ENCODE measurements at places on chromosomes 11 and 22.

- DNase-seq, result no peak
Observed at GRCh38 chr11:66011239-66011784, 496 bp upstream of the CST6 start.

DNA sequence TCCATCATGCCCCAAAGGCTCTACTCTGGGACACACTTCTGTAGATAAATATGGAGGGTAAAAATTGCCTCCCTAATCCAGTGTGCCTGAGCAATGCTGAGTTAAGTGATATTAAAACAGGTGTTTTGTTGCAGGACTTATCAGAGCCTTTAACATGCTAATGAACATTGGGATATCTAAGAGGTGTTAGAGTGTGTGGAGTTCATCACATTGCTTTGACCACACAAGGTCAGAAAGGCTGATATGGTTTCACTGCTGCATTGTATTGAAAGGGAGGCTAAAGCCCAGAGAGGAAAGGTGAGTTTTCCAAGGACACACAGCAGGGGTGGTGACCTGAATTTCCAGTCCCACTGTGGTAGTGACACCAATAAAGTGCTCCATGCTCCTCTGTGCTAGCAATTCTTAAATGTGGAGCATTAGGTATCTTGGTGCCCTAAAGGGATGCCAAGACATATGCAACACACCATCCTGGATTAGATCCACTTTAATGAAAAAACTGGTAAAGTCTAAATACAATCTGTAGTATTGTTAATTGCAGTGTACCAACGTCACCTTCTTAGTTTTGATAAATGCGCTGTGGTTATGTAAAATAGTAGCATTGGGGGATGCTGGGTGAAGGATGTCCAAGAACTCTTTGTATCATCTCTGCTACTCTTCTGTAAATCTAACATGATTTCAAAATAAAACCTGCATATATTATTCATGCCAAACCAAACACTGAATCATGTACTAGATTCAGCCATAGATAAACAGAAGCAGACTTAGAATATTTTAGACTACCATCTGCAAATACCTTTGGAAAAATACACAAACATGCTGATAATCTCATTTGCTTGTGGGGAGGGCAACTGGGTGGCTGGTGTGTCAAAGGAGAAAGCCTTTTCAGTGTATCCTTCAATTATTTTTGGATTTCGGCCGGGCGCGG is 45.8 kb downstream of the MIAT start:
- DNase-seq, result no peak

GRCh38 chr11:29184939-29185890 is 831.6 kb downstream of the KCNA4 start:
- DNase-seq, result no peak

DNA sequence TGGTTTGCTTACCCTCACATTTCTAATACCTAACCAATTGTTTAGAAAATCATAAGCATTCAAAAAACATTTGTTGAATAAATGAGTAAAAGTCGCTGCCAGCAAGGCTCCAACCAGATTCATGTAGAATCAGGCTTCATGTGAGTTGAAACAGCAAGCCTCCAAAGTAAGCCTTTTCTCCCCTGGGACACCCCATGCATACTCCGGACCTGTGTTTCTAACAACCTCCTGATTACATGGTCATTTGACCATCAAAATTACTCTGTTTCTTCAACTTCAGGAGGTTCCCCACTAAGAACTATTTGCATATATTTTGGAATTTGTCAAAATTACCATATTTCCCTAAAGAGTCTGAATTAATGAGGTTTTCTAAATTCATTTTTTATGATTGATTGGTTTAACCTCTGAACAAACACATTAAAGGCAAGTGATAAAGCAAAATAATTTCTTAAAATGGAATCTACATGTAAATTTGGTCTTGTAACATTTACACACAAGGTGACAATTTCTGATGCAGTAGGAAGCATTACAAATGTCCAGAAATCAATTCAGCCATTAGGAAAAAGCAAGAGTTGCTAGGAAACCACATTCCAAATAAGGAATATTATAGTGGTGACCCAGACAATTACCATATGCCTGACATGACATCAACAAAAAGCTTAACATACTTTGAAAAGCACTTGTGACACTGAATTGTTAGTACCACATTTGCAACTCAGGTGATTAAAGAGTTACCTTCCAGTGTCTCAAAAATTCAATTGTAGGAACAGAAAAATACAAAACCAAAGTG is 252.6 kb downstream of the GUCY1A2 start:
- no peak for DNase-seq

GRCh38 chr11:109552376-109552775 is 130.4 kb downstream of the C11orf87 start:
- no peak for DNase-seq

- no peak for DNase-seq
Observed at GRCh38 chr11:77215106-77215505, 86.4 kb downstream of the GDPD4 start.

DNA sequence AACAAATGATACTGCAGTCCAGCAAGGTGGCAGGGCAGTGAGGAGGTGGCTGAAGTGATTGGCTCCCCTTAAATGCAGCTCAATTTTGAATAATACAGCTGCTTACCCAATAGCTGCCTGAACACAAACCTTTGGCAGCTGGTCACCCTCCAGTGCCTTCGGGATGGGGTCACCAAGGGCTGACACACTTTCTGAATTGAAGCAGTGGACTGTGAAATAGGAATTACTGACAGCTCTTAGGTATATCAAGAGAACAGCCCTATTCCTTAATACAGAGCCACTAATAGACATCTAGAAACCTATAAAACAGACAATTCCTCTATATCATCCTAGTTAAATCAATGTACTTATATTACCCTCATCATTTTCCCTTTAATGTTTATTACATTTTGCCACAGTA is 474.2 kb upstream of the KIRREL3 start:
- DNase-seq, result no peak

- DNase-seq, result no peak
Observed at GRCh38 chr22:24379536-24379935, 47.9 kb upstream of the ADORA2A start.

DNA sequence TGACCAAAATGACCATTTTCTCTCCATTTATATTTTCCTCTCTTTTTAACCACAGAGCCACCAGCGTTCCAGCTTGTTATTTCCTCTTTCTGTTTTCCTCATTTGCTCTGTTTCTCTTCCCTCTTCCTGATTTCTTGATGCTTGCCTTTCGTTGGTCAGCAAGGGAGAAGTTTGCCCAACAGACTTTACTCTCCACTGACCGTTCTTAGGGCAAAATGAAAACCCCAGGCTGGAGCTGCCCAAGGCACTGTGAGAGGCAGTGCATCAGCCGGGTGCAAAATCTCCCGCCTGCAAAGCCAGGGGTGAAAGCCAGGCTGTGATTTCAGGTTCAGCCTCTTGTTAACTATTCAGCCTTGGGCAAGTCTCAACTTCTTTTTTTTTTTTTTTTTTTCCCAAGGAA is 26.1 kb upstream of the APLP2 start:
- DNase-seq, result no peak

GRCh38 chr11:5420993-5421392 is 918 bp upstream of the OR51Q1 start:
- DNase-seq, result no peak

- DNase-seq, result no peak
Observed at GRCh38 chr11:90629229-90629806, 406.5 kb upstream of the CHORDC1 start.

DNA sequence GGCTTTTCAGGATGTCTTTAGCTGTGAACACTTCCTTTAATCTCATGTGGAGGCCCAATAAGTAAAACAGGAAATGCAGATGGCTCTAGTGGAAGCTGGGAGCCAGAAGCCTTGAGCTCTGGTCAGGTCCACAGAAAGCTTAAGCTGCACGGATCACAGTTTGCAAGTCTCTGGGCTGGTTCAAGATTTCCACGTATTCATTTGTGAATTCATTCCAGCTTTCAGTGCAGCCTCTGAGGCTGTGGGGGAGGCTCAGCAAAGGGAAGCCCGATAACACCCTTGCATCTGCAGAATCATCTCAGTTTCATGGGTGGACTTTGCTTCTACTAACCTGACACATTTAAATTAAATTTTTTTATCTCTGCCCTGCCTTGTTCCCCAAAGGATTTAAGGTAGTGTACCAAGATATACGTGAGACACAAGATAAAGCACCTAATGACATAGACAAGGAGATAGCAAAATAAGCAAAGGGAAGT is 65.6 kb downstream of the ISX start:
- DNase-seq, result no peak

DNA sequence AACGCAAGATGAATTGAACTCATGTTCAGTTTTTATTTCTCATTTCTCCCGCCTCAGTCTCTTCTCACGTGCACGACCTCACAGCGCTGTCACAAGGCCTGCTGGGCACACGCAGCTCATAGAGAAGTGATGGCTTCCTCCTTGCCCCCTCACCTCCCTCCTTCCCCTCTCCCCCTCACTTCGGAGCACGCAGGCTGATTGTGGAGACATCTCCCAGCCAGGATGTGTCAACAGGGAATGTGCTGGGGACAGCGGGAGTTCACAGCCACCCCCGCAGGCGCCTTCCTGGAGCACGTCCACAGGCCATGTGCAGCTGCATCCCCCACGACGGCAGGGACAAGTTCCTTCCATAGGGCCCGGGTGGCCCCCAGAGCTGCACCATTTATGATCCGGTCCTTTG is 29.1 kb upstream of the KRTAP5-6 start:
- DNase-seq, result peak; percentile 55

GRCh38 chr11:128180441-128181087 is 406.8 kb downstream of the ETS1 start:
- no peak for DNase-seq

GRCh38 chr11:85844439-85845123 is 10.6 kb upstream of the CCDC83 start:
- no peak for DNase-seq

DNA sequence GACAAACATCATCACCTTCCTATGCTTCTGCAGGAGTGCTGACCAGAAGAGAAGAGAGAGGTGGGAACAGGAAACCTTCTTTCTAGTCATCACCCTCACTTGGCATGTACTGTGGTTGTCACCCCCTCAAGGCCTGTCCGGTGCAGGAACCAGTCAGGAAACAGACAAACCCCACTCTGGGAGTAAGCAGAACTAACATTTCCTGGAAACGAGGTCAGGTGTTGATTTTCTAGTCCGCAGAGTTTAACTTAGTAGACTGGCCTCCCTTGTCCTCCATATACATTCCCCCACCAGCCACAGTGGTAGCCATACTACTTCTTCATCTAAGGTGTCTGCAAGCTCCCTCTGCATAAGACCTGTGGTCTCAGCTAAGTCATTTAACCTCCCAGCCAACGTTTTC is 80.7 kb upstream of the NCAM1 start:
- DNase-seq, result no peak

DNA sequence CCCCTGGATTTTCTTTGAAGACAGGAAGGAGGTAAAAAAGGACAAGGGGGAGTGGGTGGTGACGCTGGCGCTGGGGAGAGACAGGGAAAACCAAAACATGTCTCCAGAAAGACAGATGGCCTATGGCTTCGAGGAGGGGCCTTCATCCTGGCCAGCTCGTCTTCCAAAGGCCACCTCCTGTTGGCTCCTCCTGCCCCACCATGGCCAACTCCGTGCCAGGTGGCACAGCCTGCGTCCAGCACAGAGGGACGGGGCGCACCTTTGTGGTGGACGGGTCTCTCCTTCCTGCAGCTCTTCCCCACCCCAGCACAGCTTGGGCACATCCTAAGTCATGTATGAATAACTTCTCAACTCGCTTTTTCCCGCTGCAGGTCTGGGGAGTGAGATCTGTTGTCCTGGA is 22.7 kb downstream of the IGSF9B start:
- DNase-seq, result no peak

- no peak for DNase-seq
Observed at GRCh38 chr11:85694385-85694980, 8.5 kb upstream of the CCDC89 start.

DNA sequence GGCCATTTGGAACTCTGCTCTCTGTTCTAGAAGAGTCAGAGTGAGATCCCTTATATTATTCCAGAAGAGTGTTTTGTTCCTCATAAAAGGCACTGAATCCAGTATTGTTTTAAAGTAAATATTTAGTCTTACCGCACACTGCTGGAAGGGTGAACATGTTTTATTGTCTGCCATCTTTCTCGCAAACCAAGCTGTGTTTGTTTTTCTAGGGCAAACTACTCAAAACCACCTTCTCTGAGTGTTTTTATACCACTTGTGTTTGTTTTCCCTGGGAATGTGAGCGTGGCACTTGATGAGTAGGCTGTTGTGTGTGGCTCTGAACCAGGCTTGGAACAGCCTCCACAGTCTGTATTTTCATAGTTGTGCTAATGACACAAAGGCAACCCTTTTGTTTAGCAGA is 89.8 kb downstream of the DBX1 start:
- DNase-seq, result no peak

- DNase-seq, result no peak
Observed at GRCh38 chr22:22796724-22797123, 90.9 kb upstream of the IGLL5 start.

DNA sequence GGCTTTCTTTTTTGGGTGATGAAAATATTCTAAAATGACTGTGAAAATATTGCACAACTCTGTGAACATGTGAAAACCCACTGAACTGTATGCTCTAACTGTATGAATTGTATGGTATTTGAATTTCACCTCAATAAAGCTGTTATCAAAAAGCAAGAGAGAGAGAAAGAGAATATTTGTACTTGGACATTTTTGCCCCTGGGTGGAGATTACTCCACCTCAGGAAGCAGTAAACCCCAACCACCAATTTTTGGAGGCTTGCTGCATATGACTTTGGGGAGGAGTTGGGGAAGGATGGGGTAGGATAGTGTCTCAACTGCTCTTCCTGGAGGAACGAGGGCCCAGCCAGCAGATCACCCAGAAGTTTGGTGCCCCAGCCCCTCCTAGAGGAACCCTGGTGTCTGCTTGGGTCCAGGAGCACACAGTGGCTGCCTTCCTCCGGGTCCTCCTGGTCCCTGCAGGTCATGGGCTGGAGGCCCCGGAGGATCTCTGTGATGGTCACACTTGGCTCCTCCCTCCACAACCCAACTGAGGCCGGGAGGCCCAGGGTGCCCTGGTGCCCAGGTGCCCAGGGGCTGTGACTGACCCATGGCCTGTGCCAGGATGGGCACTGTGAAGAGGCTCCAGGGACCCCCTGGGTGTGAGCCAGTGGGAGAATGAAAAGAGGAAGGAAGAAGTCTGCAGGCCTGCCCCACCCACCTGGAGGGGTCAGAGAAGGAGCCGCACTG is 15.3 kb upstream of the PICK1 start:
- DNase-seq, result no peak

GRCh38 chr11:62273789-62274275 is 3.9 kb downstream of the SCGB2A2 start:
- DNase-seq, result no peak

DNA sequence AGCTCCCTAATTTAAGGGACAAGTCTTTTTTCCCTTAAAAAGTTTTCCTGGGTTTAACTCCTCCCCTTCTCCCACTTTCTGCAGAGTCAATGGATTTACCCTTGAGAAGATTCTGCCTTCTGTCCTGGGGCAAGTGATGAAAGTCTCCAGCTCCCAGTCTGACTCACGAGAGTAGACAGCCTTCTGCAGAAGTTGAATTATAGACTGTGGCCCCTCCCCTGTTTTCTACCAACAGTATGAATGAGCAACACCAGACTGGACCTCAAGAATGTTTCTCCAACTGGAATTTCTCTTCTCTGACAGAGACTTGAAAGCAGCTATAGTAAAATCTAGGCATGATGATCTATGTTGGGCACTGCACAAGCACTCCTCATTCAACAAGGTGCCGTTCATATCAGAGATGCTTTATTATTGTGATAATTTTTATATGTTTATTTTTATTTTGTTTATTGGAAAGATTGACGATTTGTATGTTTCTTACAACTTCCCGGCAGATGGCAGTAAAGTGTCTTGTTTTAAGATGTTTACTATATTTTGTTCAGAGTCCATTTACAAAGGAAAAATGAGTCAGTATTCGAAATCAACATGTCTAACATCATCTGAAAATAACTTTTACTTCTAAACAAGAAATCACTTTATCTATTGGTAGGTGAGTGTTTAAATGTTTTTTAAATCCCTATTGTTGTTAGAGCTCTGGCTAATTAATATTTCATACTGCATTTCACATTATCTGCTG is 56.6 kb downstream of the LMO2 start:
- DNase-seq, result no peak

All from right kidney (tissue), 9 donors.